ENCODE measurements at places on chromosomes 6 and 20. TPM values are rescaled to one million over a fixed set of nuclear protein-coding genes. Genes with fewer than 3 reads are reported as not detected.

Gene PBOV1
- not detected for total RNA-seq

Gene SSR1
- total RNA-seq: 157 TPM

Gene SERPINB1
- 79.9 TPM for total RNA-seq

Gene TBPL1
- total RNA-seq: 37.2 TPM

Gene ZNF165
- total RNA-seq: 0.47 TPM

Gene MYB
- 44.2 TPM for total RNA-seq

Gene COL11A2
- 0.56 TPM for total RNA-seq

Gene PCSK2
- total RNA-seq: not detected

Gene POM121L2
- not detected for total RNA-seq

Gene MARCKS
- total RNA-seq: not detected

Data from activated CD4-positive, alpha-beta T cell treated with anti-CD3 and anti-CD28 coated beads, Interleukin-2, amount 10 ng/mL, durations not matched to agents 24 days and 14 days (primary cell).